ENCODE measurements at places on chromosomes 5 and 9.

GRCh38 chr9:70654144-70654543 is 239.7 kb upstream of the KLF9 start:
- ATAC-seq = no peak

DNA sequence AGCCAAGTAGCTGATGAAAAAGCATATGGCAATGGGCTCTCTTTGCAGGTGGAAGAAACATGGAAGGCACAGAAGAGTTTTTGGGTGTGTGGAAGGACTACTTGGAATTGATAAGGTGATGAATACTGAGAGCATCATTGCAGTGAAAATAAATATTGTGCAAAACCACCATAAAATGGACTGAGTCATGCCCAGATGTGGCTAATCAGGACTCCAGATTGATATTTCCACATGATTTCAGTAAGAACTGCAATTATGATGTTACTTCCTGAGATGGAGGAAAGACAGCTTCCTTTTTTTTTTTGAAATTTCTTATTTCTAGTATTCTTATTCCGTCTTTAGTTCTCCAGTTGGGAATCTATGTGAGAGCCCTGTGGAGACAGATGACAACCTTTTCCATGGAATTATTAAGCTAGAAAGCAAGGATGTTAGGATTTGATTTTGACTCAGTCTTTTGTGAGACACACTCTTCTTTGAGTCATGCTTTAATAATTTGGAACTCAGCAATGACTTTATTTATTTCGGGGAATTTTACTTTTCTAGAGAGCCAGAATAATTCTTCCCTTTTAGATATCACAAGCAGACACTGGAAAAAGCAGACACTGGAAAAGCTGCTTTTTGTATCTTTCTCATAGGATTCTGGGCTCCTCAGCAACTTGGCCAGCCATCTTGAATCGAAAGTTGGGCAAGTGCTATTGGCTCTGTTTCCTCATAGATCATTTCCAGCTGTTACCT is 94.2 kb upstream of the VCAN start:
- ATAC-seq = peak; percentile 74

DNA sequence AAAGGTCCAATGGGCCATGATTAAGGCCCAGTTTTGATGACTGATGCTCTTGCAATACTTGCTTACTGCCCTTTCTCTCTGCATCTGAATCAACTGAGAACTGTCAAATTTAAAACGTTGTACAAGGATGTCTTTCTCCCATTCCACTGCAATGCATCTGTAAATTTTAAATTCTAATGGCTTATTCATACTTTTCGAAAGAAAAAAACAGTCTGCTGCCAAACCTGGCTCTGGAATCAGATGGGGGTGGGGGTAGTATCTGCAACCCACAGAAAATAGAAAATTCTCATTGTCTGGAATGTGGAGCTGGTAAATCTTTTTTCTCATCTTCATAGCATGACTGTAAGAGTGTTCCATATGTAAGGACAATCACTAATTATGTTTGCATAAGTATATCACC is 371.8 kb upstream of the RFX3 start:
- no peak for ATAC-seq

GRCh38 chr5:76673125-76673524 is 42.8 kb upstream of the F2R start:
- no peak for ATAC-seq

DNA sequence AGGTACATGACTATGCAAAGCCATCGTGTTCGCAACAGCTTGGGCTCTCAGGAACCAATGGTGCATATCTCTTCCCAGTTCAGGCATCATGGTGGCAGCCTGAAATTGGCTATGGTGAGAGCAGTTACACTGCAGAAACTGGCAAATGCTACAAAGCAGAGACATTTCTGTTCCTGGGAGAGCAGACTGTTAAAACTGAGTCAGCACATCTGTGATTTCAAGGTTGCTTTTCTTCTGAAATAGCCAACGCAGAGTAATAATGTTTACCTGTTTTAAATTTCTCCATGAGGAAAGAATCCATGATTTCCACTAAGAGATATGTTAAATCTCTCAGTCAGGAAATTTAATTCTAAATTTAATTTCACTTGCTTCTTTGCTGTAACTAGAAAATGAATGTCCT is 47.8 kb downstream of the C7 start:
- no peak for ATAC-seq

DNA sequence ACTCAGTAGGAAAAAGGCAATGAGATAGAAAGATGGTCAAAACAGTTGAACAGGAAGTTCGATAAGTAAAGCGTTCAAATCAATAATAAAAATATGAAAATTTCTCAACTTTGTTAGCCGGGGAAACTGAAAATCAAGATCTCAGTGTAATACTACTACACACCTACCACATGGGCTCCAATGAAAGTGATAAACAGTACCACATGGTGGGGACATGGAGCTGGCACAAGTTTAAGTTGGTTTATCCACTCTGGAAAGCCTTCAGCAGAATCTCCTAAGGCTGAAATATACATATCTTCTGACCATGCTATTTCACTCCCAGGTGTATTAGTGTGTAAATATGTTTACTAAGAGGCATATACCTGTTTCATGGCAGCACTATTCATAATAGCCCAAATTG is 126.8 kb downstream of the NXNL2 start:
- no peak for ATAC-seq

- no peak for ATAC-seq
These were observed 7.7 kb downstream of the PAX5 start for GRCh38 chr9:37026113-37026930.

DNA sequence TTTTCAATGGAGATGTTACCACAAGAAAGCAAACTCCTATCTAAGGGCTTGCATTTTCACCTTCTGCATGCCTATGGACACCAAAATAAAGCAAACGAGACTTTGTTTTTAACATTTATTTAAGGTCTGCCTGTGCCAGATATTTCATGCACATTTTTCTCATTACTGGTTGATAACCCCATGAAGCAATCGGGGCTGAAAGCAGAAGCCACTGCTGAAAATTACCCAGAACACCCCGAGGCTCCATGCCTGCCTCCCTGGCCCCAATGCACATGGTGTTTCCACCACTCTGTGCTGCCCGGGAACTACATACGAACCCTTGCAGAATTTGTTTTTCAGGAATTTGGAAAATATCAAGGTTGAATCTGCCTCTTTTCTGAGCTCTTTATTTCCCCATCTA is 240.1 kb downstream of the NR2F1-AS1 start:
- ATAC-seq = no peak

Data from gastroesophageal sphincter (tissue), 4 donors.